ENCODE measurements at places on chromosomes 4 and X.
A peak's percentile ranks its signal among the peaks of the same experiment; 100 is the strongest.

- no peak for DNase-seq
Measured at GRCh38 chrX:10085223-10085622, 71.6 kb upstream of the CLCN4 start.

DNA sequence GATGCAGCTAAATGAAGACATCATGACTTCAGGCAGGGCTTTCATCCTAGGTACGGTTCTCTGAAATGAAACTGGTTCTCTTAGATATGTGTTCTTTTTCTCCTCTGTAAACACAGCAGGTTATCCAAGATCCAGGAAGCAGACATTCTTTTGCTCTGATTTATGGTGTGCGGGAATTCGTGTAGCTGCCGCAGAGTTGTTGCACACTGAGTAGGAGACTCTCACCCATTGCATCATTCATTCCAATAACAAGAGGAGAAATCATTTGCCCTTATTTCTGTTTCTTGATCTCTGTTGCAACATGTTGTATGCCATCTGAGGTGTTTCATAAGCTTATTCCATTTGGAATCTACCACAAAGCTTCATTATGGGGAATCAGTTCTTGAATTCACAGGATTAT lies 133.6 kb upstream of the VCX2 start:
- no peak for DNase-seq

DNA sequence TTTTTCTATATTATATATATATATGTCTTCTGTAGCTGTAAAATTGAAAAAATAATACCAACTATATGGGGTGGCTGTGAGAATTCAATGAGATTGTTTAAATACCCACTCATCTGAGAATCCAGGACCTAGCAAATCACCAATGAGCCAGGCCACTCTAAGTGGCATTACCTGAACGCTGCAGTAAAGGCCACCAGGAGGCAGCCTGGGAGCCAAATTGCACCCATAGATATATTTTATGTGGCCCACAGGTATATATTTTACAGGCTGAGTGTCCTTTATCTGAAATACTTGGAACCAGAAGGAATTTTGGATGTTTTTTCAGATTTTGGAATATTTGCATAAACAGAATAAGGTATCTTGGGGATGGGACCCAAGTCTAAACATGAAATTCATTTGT lies 58.2 kb upstream of the C4orf50 start:
- DNase-seq = no peak

GRCh38 chr4:126221717-126222340 lies 907.1 kb downstream of the FAT4 start:
- no peak for DNase-seq

DNA sequence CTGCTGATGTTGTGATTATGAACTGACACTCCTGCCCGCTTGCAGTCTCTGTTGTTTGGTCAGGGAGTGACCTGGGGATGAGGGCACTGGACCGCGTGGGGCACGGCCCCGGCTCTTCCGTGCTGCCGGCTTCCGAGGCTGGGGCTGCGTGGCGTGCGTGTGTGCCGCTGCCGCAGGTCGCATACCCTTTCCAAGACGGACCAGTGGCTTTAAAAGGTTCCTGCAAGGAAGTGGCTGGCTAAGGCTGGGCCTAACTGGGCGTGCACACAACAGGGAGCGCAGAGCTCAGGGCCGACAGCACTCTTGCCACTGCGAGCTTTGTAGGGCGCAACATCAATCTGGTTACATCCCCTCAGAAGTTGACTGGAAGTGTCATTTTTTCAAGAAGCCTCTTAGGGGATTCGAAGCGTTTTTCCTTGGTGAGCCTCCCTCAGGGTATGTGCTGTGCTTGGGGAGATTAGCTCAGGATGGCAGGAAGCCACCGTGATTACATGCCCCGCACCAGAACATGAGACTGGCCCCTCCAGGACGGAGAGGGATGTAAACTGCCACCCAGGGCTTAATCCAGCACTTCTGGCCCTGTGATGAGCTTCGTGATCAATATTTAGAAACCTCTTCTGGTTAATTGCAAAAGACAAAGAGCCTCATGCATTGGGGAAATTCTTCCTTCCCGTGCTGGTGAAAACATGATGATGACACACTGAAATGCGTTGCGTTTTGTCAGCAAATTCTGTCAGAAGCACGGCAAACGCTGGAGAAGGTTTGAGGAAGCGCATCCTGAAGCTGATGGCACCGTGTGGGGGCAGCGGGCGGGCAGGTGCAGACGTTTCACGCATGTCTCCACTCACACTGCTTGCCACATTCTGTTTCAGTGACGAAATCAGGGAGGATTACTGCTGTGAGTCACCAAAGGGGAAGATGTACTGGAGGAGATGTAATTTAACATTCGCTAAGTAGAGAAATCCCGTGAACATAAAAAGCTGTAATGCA lies 11.1 kb downstream of the MAEA start:
- no peak for DNase-seq

DNA sequence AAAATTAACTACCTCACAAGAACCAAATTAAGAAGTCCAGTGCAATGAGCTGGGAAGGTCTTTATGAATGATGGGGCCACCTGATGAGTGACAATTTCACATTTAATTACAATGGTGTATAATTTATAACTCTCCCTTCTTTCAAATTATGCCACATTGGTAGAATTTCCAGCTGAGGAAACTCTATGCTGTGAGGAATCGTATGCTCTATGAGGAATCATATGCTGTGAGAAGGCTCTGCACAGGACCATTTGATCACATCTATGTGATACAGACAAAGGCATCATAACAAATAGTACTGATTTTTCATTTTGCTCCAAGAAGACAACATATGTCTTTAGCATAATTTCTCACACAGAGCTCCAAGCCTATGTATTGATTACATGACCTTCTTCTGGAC lies 69.3 kb downstream of the PDHA2 start:
- no peak for DNase-seq

GRCh38 chr4:158450741-158451140 lies 70.9 kb upstream of the RXFP1 start:
- DNase-seq = no peak

- no peak for DNase-seq
Measured at GRCh38 chr4:41135801-41136200, 78.5 kb downstream of the APBB2 start.

GRCh38 chr4:125368671-125369081 lies 53.9 kb downstream of the FAT4 start:
- no peak for DNase-seq

DNA sequence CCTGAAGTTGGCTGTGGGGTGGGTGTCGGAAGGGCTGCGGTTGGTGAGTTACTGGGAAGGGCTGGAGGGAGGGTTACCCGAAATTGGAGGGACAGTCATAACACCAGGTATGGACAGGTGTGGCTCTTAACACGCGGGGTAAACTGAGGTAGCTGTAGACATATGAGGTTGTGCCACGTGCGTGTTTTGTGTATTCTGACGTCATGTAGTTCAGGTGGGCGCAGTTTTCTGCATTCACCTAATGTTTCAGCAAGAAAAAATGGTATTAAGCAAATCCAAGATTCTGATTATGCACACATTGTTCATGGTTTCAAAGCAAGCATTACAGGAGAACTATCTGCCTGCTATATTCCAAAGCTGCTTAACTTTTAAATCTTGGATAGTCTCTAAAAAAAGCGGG lies 83.5 kb upstream of the GPM6B start:
- DNase-seq = no peak

GRCh38 chr4:168076989-168077725 lies 15.2 kb upstream of the ANXA10 start:
- DNase-seq = no peak

GRCh38 chrX:119004920-119005524 lies 30.6 kb downstream of the LONRF3 start:
- DNase-seq = peak; percentile 19

DNA sequence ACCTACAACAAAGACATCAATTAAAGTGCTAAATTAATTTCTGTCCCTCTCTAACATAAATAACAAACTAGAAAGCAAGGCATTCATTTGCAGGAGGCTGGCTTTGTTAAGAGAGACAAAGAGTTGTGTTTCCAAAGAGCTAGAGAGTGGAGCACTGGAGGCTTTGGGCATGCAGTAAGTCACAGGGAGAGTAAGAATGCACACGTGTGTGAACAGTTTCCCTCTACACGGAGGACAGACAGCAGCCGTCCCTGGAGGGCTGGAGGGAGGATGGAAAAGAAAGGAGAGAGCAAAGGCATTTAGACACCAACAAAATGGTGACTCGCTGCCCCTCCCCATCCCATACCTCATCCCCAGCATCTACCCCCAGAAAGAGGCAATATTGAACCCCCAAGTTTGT lies 20.4 kb upstream of the DCHS2 start:
- DNase-seq = no peak

DNA sequence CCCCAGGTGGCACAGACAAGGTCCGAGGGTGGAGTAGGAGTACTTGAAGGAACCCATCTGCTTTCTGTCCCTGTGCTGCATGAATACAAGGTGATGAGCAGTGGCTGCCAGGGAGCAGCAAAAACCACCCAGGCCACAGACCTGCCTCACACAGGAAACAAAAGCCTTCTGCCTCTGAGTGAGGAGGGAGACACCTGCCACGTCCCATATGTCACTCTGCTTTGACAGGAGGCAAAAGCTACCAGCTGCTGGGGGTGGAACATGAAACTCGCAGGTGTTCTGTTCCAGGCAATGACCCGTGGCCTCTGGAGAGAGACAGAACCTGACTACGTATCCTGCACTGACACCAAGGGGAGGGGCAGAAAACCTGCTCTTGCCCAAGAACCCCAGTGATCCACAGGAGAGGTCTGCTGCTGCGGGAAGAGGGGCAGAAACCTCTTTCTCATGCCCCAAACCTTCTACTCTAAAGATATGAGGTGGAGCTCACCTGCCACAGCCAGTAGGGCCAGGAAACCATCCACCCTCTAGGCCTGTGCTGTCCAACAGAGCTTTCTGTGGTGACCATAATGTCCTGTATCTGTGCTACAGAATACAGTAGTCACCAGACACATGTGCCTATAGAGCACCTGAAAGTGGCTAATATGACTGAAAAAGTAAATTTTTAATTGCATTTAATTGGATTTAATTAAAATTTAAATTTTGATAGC lies 172.9 kb downstream of the PRDM5 start:
- no peak for DNase-seq

GRCh38 chr4:138492176-138492575 lies 250.0 kb upstream of the SLC7A11 start:
- DNase-seq = no peak

GRCh38 chr4:121938282-121939092 lies 13.4 kb downstream of the TRPC3 start:
- DNase-seq = no peak

DNA sequence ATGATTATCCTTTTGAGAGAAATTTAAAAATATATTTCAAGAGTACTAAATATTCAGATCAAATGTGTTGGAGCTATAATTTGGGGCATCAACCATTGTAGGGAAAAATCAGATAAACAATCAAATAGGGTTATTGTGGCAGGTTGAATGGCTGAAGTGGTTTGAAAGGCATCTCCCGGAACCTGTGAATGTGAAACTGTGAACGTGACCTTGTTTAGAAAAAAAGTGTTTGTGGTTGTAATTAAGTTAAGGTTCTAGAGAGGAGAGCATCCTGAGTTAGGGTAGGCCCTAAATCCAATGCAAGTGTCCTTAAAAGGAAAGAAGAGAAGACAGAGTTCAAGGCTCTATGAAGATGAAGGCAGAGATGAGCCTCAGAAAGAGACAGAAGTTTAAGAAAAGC lies 37.4 kb downstream of the ADGRA3 start:
- no peak for DNase-seq

DNA sequence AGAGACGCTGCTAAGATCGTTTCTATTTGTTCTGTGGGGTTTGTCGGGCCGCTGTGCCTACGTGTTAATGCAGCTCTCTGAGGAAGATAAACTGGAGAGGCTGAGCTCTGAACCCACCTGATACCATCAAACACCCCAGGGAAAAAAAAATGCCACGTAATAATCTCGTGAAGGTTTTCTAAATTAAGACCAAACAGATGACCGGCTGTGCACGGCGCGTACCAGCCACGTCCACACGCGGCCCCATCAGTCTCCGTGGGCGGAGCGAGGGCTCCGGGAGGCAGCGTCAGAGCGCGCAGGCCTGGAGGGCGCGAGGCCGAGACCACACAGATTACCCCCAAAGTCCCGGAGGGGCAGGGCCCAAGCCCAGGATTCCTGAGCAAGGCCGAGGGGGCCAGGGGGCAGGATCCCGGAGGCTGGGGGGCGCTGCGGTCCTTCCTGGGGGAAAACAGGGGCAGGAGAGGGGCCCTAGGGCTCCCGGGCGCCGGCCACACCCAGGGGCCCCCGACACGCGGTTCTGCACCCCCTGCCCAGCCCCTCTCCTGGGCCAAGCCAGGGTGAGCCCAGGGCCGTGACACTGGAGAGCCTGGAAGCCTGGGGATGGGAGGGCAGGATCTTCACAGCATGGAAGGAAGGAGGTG lies 91.9 kb downstream of the FAM53A start:
- DNase-seq = peak; percentile 7

DNA sequence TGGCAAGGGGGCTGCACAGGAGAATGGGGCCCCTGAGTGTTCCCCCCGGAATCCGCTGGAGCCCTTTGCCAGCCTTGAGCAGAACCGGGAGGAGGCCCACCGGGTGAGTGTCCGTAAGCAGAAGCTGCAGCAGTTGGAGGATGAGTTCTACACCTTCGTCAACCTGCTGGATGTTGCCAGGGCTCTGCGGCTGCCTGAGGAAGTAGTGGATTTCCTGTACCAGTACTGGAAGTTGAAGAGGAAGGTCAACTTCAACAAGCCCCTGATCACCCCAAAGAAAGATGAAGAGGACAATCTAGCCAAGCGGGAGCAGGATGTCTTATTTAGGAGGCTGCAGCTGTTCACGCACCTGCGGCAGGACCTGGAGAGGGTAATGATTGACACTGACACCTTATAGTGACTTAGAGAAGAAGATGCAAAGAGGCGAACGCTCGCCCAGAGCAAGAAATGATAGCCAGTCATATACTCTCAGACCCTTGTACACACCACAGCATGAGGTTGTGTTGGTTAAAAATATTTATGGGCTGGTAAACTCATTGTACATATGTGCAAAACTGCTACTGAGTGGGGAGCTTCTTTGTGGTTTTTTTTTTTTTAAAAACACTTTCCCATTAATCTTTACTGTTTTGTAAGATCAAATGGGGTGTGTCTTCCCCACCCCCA lies 52.5 kb downstream of the JADE1 start:
- DNase-seq = no peak

GRCh38 chrX:72461766-72462165 lies 110.9 kb downstream of the HDAC8 start:
- no peak for DNase-seq

- no peak for DNase-seq
Measured at GRCh38 chr4:53147197-53147596, 218.7 kb downstream of the SCFD2 start.

DNA sequence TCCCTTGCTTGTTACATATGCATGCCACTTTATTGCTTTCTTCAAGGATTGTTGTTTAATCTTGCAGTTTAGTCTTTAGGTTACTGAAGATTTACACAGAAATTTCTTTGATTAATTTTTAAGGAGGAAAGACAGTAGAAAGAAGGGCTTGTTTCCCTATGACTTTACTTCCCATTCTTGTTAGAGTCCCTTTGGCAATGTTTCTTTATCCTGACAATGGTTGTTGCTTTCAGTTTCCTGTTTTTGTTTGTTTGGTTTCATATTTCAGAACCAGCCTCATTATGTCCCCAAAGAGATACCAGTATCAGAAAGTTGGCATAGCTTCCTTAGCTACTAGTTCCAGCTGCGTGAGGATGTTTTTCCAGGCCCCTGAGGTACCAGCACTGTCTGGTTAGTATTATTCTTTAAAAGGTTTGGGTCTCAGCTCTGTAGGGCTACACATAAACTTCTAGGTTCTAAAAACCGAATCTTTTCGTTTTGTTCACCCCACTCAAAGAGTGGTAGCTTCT lies 61.3 kb upstream of the UNC5C start:
- DNase-seq = no peak
